ENCODE measurements at places on chromosomes 11 and 22. TPM values are rescaled to one million over a fixed set of nuclear protein-coding genes. Genes with fewer than 3 reads are reported as not detected.

TRPC6 gene
- polyA plus RNA-seq: 1.4 TPM

DNA sequence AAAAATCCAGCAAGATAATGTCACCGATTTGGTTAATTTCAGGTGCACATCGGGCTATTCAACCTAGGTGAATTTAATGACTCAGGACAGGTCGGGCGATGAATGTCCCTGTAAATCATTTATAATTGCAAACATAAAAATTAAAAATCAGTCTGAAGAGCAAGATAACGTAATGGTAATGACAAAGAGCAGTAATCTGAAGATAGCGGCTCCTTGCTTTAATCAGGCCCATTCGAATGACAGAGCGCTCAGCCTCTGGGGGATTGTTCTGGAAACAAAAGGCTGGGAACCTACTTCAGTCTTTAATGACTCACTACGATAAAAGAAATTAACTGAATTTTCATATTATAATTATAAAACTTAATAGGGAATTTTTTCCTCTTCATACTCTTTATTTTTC is 61.3 kb downstream of the RCN1 start:
- H3K4me1 ChIP-seq: no peaks in the 10 kb centered on the region
- H3K27me3 ChIP-seq: no peaks in the 10 kb centered on the region
- H3K27ac ChIP-seq: no peak overlapping the region

GRCh38 chr22:19886605-19887255 is 32.1 kb upstream of the GNB1L start:
- peaks cover 3% of the 10 kb centered on the region for H3K4me1 ChIP-seq
- no peak for DNase-seq
- H3K4me3 ChIP-seq: no peak overlapping the region
- no peaks in the 10 kb centered on the region for H3K36me3 ChIP-seq

- H3K4me1 ChIP-seq: peaks cover 31% of the 10 kb centered on the region
- H3K27me3 ChIP-seq: no peaks in the 10 kb centered on the region
- H3K27ac ChIP-seq: no peak within 1 kb of the TSS
- H3K36me3 ChIP-seq: no peaks in the 10 kb centered on the region
- peak; percentile 47 for DNase-seq
Observed at GRCh38 chr11:57460022-57460757, at the start of gene RTN4RL2. RTN4RL2 (plus strand) TSS chr11:57460528; CDS start chr11:57460866, 338 bp downstream.

GRCh38 chr11:66015454-66015881 is 3.7 kb downstream of the CST6 start:
- H3K4me3 ChIP-seq: no peak overlapping the region
- H3K4me1 ChIP-seq: peaks cover 3% of the 10 kb centered on the region
- H3K27me3 ChIP-seq: no peaks in the 10 kb centered on the region
- no peak overlapping the region for H3K27ac ChIP-seq
- DNase-seq: no peak

DNA sequence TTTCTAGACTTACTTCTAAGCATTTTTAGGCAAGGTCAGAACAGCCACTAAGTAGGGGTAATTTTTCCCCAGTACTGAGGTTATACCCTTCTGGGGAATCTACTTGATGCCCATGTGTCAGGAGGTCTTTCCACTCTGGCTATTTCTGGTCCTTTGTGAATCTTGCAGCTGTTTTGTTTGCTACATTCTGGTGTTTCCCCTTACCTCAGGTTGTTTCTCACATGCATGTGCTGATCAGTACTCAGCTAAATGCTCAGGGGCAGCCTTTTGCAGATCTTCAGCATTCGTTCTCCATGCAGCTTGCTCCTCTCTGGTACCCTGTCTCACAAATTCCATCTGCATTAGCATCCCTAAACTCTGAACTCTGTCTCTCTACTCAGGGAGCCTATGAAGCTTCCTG is 303.6 kb downstream of the SOX6 start:
- no peak overlapping the region for H3K4me3 ChIP-seq
- H3K4me1 ChIP-seq: no peaks in the 10 kb centered on the region
- no peaks in the 10 kb centered on the region for H3K36me3 ChIP-seq
- H3K27me3 ChIP-seq: no peaks in the 10 kb centered on the region

- H3K27ac ChIP-seq: no peak overlapping the region
- H3K4me3 ChIP-seq: no peak overlapping the region
- no peaks in the 10 kb centered on the region for H3K27me3 ChIP-seq
- no peak for DNase-seq
- no peaks in the 10 kb centered on the region for H3K36me3 ChIP-seq
Observed at GRCh38 chr11:117946156-117946841, 17.1 kb upstream of the TMPRSS13 start.

GRCh38 chr11:131940126-131940525 is 569.7 kb downstream of the NTM start:
- H3K27ac ChIP-seq: no peak overlapping the region
- H3K4me3 ChIP-seq: no peak overlapping the region
- H3K27me3 ChIP-seq: no peaks in the 10 kb centered on the region
- H3K36me3 ChIP-seq: no peaks in the 10 kb centered on the region

- H3K4me1 ChIP-seq: peaks cover 6% of the 10 kb centered on the region
- no peak overlapping the region for H3K27ac ChIP-seq
- DNase-seq: no peak
- H3K4me3 ChIP-seq: no peak overlapping the region
- H3K36me3 ChIP-seq: no peaks in the 10 kb centered on the region
Observed at GRCh38 chr11:75261902-75262361, 21.4 kb downstream of the TPBGL start.

DNA sequence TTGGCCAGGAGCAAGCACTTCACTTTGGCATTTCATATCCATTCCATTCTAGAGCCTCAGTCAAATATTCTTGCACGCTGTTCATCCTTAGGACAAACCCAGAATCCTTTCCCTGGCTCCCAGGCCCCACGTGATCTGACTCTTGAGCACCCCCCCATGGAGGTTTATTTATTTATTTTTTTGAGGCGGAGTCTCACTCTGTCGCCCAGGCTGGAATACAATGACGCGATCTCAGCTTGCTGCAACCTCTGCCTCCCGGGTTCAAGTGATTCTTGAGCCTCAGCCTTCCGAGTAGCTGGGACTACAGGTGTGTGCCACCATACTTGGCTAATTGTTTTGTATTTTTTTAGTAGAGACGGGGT is 12.7 kb upstream of the TSGA10IP start:
- H3K4me3 ChIP-seq: no peak overlapping the region
- H3K27ac ChIP-seq: no peak overlapping the region
- H3K4me1 ChIP-seq: peaks cover 14% of the 10 kb centered on the region
- no peak for DNase-seq
- no peaks in the 10 kb centered on the region for H3K27me3 ChIP-seq
